ENCODE measurements at places on chromosomes 4 and X.

- DNase-seq = no peak
Measured at GRCh38 chrX:40132751-40133150, 35.0 kb upstream of the BCOR start.

GRCh38 chrX:123731258-123731986, 1.4 kb downstream of the THOC2 start:
- no peak for DNase-seq

- DNase-seq = no peak
Measured at GRCh38 chrX:17036171-17036961, 89.9 kb downstream of the REPS2 start.

DNA sequence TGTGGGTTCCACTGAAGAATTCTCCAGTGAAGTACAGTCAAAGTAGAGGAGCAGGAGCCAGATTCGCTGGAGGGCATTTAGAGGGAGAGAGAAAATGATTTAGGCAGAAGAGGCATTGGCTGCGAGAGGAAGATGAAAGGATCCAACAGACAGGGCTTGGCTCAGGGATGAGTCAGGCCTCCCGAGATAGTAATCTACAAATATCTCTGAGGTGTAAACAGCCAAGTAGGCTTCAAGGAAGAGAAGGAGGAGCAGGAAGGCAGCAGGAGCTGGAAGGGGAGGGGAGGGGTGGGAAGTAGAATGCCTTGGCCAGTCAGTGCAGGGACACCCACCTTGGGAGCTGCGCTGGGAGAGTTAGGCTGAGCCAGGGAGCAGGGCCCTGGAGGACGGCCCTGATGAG, 55.5 kb downstream of the PJA1 start:
- DNase-seq = no peak

DNA sequence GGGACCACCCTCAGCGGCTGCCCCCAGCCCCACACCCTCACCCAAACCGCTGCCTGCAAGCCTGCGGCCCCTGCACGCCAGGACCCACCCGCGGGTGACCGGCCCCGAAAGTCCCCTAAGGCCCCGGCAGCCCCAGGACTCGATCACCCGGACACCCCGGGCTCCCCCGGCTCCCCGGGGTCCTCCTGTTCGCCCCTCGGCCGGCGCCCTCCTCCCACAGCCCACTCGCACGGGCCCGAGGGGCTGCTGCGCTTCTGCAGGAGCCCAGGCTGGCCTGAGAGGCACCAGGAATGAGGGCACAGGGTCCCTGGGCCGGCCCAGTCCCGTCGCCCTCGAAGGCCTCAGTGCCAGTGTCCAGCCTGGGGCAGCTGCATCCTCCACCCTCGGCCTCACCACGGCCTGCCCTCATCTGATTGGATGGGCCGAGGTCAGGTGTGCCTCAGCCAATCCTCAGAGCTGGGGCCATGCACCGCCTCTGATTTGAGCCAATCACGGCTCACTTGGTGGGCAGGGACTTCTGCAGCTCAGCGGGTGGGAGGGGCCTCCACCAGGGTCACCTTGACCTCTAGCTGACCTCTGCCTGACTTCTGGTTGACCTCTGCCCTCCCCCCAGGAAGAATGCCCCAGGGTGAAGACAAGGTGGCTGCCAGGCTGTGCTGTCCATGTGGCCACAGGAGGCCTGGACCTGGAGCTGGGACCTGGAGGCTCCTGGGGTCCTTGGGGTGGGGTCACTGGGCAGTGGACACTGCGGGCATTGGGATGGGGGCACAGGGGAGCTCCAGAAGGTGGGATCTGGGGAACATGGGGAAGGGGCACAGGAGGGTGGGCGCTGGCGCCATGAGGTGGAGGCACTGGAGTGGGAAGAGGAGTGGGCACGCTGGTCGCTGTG, 97.6 kb upstream of the NKX1-1 start:
- no peak for DNase-seq

DNA sequence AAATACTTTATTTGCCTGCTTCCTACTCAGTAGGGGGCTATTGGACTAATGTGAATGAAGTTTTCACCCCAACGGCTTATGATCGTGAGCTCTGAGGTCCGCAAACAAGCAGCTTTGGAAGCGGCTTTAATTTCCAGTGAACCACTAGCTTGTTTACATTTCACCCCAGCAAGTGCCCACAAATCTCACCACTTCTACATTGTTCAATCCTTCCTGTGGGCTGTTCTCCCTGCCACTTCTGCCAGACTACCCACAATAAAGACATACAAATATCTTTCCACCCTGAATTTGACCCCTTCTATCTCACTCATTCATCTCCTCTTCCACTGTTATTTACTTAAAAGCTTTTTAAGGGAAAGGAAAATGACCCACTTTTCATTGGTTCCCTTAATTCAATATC, 98.0 kb downstream of the CDS1 start:
- no peak for DNase-seq

- DNase-seq = no peak
Measured at GRCh38 chr4:187059021-187059420, 335.4 kb upstream of the FAT1 start.

- no peak for DNase-seq
Measured at GRCh38 chr4:123390846-123391456, 5.6 kb upstream of the SPRY1 start.

DNA sequence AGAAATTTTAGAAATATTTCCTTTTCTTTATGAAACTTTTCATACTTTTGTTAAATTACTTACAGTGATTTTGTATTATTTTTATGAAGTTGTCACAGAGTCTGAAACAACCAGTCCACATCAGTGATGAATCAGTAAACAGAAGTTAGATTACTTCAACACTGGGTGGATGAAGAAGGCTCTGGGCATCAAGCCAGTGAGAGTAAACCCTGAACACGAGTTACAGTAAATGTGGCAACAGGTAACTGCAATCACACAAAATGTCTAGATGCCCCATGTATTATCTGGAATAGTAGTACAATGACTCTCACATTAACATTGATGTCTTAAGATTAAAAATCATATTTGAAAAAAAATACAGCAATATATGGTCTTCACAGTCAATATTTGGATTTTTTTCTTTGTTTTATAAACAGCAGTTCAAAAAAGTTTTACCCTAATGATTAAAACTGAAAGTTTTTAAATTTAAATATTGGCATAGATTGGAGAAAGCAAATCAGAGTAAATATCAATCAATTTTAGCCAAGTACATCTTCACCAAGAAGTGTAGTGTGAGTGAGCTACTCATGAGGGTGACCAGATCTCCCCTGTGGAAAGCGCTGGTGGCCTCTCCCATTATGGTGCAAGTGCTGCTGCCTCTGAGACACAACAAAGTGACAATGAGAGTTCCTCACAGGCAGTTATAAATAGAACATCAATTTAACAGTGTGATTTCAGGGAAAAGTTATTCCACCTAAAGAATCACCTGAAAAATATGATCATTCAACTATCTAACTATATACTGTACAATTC, 63.2 kb upstream of the UGT2B7 start:
- DNase-seq = no peak

DNA sequence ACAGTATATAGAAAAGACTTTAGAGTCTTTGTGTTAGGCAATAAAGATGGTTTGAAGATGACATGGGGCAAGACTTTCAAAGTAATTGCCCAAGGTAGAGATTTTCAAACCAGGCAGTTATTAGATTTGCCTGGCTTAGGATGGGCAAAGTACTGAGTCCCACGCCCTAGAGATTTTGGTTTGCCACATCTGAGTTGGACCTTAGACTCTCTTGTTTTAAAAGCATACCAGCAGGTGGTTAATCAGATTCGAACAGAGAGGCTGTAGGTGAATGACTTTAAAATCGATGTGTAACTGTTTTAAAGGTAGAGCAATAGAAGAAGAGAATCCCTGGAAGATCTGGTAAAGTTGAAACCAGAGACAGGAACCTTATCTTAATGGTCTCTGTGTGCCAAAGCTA, 121.5 kb downstream of the RAPGEF2 start:
- no peak for DNase-seq

GRCh38 chrX:149984411-149984810, 46.1 kb upstream of the EOLA2 start:
- no peak for DNase-seq

DNA sequence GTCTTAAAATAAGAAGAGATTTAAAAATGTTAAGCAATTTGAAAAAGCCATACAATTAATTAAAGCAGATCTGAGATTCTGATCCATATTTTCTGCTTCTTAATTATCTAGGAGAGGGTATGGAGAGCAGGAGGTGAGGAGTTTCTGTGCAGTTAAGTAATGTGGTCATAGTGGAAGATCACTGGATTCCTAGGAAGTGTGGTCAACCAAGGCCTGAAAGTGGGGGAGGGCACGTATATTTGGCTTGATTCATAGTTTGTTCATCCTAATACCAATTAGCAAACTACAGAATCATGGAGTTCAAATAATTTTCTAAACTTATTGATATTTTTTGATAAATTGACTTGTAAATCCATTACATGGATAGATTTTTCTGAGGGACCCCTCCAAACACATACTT, 768.3 kb downstream of the RAPGEF2 start:
- no peak for DNase-seq

GRCh38 chrX:65821721-65822496, 154.5 kb downstream of the MSN start:
- DNase-seq = no peak

GRCh38 chr4:73653695-73654106, 33.5 kb upstream of the RASSF6 start:
- DNase-seq = no peak

GRCh38 chr4:77220828-77221613, 64.0 kb downstream of the CCNG2 start:
- DNase-seq = no peak

- DNase-seq = no peak
Measured at GRCh38 chrX:118189628-118190027, 73.0 kb upstream of the KLHL13 start.

DNA sequence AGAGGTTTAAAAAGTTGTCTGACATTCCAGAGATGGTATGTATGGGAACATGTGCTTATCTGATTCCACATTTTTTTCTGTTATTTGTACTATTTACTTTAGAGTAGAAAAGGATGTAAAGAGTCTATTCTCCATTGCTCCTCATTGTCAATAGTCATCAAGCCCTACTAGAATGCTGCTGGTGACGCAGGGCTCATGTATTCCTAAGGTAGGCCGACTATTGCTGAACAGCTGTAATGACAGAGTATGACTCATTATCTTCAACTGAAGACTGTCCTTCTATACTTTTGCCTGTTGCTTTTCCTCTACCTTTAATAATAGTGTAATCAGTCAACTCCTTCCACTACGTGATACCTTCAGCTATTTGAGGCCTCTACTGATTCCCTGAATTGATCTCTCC, 509.1 kb upstream of the NR3C2 start:
- DNase-seq = no peak

DNA sequence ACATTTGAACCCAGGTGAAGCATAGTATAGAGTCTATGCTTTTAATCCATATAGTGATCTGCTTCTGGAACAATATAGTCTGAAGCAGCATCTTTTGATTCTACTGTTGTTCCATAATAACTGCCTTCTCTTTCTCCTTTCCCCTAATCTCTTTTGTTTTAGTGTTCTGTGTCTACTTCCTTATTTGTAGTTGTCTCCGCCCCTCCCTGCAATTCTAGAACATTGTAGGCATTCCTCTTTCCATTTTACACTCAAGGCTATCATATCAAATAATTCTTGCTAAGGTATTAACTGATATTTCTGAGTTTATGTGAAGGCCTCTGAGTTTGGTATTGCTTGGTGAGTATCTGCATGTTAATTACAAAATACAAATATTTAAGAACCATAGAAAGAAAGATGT, 11.6 kb downstream of the BLTP1 start:
- no peak for DNase-seq

GRCh38 chr4:76897536-76898384, at the start of gene SOWAHB:
Gene SOWAHB, minus strand, starts transcription at chr4:76898144. Its CDS starts 295 bp downstream, at chr4:76897849.
- DNase-seq = no peak

DNA sequence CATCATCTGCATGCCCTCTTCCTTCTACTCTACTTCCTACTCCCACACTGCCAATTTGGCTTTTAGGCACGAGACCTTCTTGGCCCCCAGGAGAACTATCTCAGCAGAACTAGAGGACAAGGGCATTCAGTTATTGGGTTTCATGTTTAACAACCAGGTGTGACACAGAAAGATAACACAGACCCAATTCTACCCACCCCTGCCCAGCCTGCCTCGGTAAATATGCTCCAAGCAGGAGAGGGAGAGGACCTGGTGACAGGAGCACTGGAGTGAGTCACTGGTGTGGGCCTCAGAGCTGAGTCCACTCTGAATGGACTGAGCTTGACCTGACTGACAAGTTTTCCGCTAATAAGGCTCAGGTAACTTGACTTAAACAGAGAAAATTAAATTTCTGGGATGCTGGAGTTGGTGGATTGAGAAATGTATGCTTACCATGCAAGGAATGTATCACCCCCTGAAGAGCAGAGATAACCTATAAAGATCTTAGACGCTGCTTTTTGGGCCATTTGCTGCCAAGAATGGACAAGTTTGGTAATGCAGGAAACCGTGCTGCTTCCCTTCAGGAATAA, 52.5 kb downstream of the CASP3 start:
- no peak for DNase-seq
